ENCODE measurements at places on chromosomes 7 and 10.
A peak's percentile ranks its signal among the peaks of the same experiment; 100 is the strongest.

DNA sequence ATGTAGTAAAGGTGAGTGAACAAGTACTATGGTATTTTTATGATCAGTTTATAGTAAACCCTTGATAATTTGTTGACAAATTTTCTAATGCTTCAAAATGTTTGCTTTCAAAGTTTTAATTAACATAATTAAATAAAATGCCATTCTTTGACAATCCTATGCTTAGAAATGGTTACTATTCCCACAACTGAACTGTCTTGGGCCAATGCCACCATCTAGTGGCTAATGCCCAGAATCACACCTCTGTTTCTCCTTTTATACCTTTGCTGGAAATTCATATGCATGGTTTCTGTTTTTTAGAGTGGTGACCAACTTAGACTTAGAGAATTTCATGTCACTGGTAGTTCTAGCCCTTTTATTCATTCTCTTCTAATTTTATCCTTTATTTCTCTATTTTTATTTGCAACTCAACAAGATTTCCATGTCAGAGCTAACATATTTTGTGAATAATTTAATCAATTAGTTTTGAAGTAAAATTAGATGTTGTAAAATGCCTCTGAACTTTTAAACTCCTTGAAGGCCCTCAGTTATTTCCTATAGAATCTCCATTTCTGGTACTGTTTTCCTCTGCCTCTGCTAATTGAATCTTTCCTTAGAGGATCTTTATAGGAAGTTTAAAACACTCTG is 31.1 kb downstream of the PCGF5 start:
- peak; percentile 11 for DNase-seq

DNA sequence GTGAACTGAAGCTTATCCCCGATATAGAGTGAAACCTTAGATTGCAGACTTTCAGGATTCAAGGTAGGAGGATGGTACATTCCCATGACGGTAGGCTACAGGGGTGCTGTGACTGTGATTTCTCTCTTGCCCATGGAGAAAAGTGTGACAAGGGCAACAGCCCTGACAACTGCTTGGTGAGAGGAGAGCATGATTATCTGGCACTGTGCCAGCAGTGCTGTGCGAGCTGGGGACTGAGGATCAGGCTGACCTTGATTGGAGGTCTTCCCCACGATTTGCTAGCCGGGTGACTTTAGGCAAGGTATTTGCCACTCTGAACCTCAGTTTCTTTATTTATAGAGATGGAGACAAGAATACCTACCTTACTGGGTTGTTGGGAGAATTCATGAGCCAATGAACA is 229.5 kb downstream of the PTEN start:
- no peak for DNase-seq

DNA sequence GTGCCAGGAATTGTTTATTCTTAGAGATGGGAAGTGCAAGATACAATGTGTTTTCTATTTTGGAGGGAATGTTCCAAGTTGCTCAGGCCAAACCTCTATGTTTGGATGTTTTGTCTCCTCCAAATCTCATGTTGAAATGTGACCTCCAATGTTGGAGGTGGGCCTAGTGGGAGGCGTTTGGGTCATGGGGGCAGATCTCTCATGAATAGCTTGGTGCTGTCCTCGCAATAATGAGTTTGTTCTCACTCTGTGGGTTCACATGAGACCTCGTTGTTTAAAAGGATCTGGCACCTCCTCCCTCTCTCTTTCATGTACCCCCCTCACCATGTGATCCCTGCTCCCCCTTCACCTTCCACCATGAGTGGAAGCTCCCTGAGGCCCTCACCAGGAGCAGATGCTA is 8.3 kb upstream of the GDF10 start:
- no peak for DNase-seq

- DNase-seq = peak; percentile 89
Measured at GRCh38 chr7:17298102-17298839, at the start of gene AHR. AHR (plus strand) TSS chr7:17298652; CDS start chr7:17299265, 613 bp downstream.

DNA sequence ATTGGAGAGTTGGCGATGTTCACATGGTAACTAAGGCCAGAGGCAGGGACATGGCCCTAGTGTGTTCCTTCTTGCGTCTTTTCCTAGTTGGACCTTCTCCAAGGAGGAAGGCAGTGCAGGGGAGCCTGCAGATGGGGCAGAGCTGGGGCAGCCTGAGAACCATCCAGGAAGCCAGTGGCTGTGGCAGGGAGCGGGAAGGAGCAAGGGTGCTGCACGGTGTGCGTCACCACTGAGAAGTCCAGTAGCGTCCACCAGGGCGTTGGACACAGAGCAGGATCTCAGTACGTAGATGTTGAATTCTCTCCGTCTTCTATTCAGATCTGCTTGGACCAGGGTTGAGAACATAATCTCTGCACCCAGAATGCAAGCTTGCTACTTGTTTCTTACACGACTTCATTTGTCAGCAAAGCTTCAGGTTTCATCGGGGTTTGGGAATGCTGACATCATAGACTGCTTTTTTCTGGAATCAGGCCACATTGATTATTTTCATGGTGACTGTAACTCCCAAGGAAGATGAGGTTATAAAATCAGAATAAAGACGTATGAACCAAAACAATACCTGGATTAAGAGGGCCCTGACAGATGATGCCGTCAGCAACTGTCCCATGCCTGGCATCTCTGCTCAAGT is 130.3 kb downstream of the HECW1 start:
- DNase-seq = no peak

DNA sequence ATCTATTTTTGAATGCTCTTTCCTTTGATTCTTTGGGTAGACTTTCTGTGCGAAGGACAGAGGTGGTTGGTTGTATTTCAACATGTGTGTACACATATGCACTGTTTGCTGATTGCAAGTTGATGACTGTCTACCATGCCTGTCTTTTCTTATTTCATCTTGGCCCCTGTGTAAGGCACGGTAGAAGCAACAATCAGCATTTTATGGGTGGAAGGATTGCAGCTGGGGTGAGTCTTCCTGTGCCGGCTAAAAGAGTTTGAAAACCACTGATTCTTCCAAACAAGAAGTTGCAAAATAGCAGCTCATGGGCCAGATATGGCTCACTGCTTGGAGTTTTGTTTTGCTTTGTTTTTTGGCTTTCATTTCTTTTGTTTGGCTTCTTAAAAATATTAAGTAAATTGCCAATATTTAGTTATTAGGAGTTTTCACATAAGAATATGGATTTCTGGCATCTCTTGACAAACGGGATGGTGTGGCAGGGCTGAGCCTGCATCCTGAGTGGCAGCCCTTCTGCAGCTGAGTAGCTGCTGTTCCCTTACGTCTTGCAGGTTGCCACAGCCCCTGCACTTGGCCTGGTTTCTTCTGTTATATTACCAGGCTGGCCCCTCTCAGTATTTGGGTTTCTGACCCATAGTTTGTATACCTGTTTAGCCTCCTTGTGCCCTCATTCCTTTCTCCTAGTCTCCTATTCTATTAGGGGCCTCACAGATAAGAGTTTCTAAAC is 7.2 kb downstream of the ZNF862 start:
- no peak for DNase-seq

DNA sequence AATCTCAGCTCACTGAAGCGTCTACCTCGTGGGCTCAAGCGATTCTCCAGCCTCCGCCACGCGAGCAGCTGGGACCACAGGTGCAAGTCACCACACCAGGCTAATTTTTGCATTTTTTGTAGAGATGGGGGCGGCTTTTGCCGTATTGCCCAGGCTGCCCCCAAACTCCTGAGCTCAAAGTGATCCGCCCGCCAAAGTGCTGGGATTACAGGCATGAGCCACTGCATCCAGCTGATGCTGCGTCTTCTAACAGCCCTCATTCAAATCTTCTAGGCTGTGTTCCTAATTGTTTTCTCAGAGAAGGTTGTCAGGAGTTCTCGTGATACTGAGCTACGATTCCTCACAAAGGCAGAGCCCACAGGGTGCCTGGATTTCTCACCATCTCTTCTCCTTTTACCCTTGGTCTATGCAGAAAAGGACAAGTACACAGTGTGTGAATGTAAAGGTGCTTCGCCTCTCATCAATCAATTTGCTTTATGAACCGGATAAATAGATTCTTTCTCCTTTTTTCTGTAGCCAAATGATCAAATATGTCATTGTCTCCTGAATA is 247.3 kb upstream of the PTN start:
- DNase-seq = no peak

DNA sequence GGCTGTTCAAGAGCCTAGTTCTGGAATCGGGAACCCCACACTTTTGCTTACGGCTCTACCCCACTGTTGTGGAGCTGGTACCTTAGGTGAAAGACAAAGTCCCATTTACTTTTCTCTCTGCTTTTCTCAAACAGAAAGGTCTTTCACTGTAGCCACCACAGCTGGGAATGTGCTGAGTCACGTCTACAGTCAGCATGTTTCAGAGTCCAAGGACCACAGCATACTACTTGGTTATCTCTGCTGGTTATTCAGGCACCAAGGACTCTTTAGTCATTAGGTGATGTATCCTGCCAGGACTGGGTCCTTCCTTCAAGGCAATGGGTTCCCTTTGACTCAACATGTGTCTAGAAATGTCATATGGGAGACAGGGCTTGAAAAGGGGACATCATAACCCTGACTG is 266.8 kb upstream of the STEAP1 start:
- no peak for DNase-seq

DNA sequence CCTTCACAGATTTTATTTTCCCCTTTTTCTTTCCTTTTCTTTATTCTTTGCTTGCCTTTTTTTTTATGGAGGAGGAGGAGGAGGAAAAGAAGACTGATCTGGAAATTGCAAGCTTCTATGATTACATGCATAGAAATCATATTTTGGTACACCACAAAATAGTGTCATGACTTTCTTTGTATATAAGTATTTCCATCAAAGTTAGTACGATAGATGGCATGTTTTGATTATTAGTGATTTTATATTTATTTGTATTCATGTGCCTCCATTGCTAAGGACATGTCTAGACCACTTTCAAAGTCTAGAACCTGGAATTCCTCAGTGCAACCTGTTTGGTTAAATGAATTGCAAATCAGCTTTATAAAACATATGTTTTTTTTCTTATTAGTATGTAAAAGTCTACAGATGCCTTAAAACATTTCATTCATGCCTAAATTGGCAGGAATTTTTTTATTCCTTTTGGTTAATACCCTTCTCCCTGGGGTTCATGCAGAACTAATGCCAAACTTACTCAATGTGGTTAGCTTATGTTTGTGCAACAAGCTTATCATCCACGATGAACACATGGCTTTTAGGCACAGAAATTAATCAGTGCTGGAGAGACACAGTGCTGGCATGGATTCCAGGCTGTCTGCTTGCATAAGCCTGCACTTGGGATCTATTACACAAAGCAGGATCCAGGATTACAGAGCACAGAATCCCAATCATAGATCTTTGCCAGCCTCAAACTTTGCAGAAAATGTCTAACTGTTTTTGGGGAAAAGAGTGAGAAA is 213.1 kb downstream of the CHRM2 start:
- no peak for DNase-seq

GRCh38 chr10:61633665-61634064 is 29.1 kb upstream of the CABCOCO1 start:
- DNase-seq = no peak

- DNase-seq = no peak
Measured at GRCh38 chr7:11153694-11154093, 180.0 kb downstream of the PHF14 start.

GRCh38 chr7:25963733-25964132 is 188.3 kb upstream of the NFE2L3 start:
- DNase-seq = no peak

- DNase-seq = no peak
Measured at GRCh38 chr7:99221866-99222265, 14.0 kb upstream of the KPNA7 start.

DNA sequence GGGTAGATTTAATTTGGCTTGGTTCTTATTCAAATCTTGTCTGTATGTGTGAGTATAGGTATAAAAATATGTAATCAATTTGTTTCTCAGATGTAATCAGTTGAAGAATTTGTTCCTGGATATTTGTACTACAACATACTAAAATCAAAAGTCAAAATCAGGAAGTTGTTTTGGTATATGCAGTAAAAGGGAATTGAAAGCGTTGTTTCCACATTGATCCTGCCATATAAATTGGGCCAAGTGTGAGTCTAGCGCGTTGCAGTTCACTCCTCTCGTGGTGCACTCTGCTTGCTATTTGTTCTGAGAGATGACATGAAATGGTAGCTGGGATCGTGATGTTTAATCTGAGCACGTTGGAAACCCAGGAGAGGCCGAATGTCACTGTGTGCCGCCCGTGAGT is 55.9 kb downstream of the SHH start:
- DNase-seq = no peak

DNA sequence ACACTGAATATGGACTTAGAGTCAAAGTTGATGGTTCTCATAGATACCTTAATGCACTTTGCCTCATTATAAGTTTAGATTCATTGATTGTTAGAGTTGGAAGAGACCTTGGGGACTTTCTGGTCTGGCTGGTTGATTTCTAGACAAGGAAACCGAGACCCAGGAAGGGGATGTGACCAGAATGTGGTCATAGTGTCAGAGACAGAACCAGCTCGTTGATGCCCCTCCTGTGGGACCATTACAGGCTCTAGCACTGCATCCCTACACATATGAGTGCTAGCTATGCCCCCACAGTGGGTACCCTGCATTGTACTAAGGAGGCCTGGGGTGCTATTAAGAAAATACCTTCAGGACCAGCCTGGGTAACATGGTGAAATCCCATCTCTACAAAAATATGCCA is 306.6 kb downstream of the CAMK1D start:
- DNase-seq = no peak

DNA sequence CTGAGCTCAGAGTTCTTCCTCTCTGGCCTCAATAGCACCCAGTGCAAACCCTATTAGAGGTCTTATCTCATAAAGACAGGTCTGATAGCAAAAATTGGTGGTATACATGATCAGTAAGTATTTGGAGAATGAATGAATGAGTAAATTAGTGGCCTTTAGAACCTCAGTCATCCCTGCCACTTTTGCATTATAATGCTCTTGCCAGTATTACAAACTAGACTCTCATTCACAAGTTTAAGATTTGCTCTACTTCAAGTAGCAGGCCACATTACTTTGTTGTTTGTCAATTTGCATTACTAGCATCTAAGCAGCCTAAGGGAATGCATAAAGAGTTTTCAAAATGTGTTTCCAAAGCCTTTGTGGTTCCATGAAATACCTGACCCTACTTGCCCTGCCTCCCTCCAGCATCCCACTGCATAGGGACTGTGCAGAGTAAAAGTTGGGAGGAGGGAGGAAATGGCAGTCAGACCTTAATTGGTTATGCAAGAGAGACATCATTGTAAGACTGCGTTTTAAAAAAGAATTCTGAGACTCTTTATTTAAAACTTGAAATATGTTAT is 21.3 kb downstream of the TSPAN12 start:
- DNase-seq = no peak

- DNase-seq = no peak
Measured at GRCh38 chr10:31158011-31158658, 126.5 kb upstream of the ZNF438 start.

- no peak for DNase-seq
Measured at GRCh38 chr7:123754271-123754871, 5.6 kb upstream of the WASL start.

GRCh38 chr7:47191876-47192291 is 390.0 kb downstream of the TNS3 start:
- no peak for DNase-seq

- peak; percentile 56 for DNase-seq
Measured at GRCh38 chr7:45001138-45001694, 1.2 kb downstream of the CCM2 start.

- DNase-seq = no peak
Measured at GRCh38 chr7:149776289-149776688, 2.9 kb upstream of the ZNF467 start.

All from stimulated activated CD4-positive, alpha-beta T cell treated with anti-CD3 and anti-CD28 coated beads, Interleukin-12 subunit alpha, Interleukin-12 subunit beta, amount 100 ng/mL, for 4 hours (primary cell).